Activated T-helper 1 cell treated with Interleukin-2 at 50 U/mL for 16 hours (primary cell): ENCODE measurements at places on chromosomes 16 and 17.

GRCh38 chr17:760371-760770 is 8.3 kb upstream of the GEMIN4 start:
- no peak for DNase-seq

GRCh38 chr17:46770818-46771560 is 47.5 kb downstream of the WNT3 start:
- DNase-seq: no peak

DNA sequence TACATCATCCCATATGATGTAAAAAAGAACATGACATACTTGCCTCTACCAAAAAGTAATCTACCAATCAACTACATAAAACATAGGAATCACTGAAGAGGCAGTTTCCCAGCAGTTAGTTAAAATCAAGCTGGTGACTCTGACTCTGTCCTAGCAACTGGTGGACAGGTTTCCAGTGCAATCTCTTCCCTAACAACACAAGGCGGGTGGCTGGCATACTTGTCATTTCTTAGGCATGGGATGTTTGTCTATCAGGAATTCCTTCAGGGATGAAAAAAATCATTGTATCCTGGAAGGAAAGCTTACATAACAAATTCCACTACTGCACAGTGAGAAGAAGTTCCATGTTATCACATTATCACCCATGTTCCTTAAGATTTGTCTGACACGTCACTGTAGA is 50.9 kb downstream of the HELZ start:
- DNase-seq: no peak

- no peak for DNase-seq
These were observed 734.2 kb upstream of the KIF2B start for GRCh38 chr17:53088481-53088880.

- no peak for DNase-seq
These were observed 20.8 kb downstream of the CIBAR2 start for GRCh38 chr16:85091522-85091910.

DNA sequence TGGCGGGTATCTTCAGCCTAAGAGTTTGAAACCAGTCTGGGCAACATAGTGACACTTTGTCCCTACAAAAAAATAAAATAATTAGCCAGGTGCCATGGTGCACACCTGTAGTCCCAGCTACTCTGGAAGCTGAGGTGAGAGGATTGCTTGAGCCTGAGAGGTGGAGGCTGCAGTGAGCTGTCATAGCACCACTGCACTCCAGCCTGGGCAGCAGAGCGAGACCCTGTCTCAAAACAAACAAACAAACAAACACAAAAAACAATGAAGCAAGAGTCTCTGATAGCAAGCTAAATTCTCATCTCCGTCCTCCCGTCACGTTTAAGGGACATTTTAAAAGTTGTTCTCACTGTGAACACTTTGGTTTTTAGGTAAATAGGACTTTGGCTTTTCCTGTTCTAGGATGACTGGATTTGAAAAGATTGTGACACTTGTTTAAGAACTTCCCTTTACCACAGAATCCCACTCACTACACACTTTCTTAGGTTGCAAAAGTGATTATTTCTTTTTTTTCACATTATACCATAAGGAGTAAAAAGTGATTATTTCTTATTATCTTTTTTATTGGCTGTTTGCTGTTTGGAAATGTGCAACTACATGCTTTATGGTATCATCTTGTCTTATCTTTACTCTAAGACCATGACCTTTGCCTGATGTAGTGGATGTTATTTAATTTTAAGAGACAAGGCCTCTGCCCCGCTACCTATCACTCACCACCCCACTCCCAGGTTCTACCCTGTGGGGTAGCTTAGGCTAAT is 4.4 kb upstream of the ERN1 start:
- no peak for DNase-seq

DNA sequence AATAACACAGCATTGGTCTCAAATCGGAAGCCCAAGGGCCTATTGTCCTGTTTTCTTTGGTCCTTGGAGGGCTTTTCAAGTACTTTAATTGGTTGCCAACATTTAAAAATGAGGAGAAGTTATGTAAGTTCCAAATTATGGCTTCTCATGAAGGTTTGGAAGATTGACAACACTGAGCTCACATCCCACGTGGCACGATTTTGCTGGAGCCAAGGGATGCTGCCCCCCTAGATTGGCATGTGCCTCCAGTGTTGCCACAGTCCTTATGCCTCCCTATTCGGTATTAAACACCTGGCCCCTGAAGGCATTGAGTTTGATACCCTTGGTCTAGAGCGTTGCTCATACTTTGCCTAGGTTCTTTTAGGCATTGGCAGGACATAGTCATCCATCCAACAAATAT is 108.0 kb downstream of the ZNF18 start:
- DNase-seq: no peak

DNA sequence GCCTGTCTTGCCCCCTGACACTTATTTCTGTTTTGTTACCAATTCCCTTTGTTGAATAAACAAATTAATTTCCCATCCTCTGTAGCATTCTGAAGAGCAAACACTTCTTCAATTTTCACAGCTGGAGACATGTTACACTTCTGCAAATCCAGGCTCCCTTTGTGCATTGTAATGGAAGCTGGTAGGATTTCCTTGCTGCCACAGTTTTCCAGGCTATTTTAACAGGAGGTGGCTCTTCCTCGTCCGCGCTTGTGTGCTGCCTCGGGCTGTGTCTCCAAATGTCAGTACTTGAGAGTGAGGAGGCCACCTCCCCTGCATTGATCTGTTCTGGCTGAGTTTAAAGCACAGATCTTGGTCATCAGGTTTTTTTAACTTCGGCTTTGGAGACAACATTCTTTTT is 40.0 kb downstream of the SOST start:
- no peak for DNase-seq

DNA sequence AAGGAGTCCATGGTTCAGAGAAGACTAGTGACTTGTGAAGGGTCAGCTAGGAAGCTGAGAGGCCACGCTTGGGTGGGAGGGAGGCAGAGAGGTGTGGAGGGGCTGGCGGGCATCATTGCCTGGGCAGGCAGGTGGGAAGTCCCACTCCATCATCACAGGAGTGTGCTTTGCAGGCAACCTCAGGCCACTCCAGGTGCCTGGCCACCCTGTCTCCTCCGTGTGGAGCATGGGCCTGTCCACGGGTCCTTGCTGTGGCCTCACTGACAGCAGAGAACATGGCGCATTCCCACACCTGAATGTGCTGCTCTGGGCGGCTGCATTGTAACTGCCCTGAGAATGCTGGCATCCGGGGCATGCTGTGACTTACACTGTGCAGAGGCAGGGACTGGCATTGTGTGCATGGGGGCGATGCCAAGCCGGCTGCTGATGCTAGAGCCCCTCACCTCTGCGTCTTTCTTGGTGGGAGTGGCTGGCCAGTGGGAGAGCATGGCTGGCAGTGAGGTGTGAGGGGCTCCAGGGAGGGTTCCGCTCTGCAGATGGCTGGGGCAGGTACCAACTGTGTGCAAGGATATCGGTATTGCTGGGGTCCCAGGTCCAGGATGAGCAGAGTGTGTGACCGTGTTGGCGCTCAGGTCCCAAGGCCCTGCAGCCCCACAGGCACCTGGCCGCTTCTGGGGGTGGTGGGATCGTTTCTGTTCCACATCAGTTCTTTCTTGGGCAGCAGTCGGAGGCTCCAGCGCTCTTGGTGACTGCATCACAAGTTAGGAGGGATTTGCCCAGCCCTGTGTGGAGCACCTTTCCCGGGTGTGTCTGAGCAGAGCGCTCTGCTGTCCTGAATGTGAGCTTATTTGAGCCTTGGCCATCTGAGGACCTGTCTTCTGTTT is 94.8 kb downstream of the NPIPB11 start:
- DNase-seq: no peak

GRCh38 chr16:842061-842476 is 41.5 kb upstream of the GNG13 start:
- DNase-seq: no peak

DNA sequence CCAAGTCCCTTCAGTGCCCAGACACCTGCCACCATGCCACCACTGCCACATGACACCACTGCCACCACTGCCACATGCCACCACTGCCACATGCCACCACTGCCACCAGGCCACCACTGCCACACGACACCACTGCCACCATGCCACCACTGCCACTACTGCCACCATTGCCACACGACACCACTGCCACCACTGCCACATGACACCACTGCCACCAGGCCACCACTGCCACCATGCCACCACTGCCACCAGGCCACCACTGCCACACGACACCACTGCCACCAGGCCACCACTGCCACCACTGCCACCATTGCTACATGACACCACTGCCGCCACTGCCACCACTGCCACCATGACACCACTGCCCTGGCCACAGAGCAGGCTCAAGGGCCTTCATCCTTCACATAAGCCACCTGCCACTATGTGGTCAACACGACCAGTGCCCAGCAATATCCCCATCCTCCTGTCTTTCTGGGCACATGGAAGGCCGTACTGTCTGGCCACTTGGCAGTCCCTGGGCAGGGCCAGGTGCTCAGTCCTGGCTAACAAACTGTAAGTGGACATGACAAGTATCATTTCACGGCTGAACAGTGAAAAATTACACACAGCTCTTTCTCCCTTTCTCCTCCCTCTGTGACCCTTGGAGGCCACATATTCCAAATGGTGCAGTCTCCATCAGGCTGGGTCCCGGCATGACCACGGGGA is 33.1 kb downstream of the ABR start:
- no peak for DNase-seq

GRCh38 chr17:18267927-18268711 is 7.7 kb downstream of the MIEF2 start:
- no peak for DNase-seq
